ENCODE measurements at places on chromosomes 16 and 17. TPM values are rescaled to one million over a fixed set of nuclear protein-coding genes. Genes with fewer than 3 reads are reported as not detected.

- no peak for DNase-seq
These were observed 1.5 kb downstream of the CD300LF start for GRCh38 chr17:74711058-74711824.

- no peak for DNase-seq
These were observed 22.3 kb downstream of the SYCE1L start for GRCh38 chr16:77221482-77221881.

DNA sequence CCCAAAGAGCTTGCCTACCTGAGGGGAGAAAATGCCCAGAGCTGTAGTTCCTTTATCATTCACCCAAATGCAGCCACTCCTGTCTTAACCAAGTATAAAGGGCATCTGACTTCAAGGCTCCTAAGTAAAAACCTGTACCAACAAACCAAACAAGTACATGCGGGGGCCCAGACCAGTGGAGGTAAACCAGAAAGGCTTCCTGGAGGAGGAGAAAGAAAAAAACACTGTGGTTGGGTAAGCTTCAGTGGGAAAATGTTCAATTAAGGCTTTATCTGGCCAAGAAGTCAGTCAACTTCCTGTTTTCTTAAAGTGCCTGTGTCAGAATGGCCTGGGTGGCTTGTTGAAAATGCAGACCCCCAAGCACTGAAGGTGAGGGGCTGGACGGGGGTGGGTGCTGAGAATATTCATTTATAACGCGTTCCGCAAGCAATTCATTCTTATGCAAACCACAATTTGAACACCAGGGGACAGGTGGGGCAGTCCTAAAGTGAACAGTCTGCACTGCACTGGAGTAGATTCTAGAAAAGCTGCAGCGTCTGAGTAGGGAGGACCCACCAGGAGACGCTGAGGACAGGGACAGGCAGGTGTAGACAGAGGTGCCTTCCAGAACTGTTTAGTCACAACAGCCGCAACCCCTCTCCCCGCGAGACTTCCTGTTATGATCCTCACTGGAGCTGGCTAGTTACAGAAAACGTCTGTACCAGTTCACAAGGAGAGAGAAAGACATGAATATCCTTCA is 467.1 kb downstream of the SOX9 start:
- no peak for DNase-seq

GRCh38 chr17:835263-835662 is 53.1 kb downstream of the MRM3 start:
- peak; percentile 99 for DNase-seq

GRCh38 chr16:19722269-19722952 is 4.3 kb downstream of the IQCK start:
- no peak for DNase-seq

DNA sequence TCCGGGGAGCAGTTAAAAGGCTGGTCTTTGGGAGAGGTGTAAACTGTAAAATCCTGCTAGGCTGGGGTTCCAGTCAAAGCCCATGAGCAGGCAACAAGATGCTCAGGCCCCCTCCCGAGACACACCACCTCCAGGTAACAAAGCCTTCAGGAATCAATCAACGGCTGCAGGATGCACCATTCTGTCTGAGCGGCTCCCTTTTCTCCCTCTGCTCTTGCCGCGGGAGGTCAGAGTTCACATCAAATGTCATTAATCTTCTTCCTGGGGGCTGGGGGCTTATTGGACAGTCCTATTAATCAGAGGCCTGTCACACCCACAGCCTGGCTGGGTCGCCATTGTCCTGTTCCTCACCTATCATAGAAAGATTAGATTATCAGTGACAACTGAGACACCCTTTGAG is 11.9 kb upstream of the CCDC182 start:
- DNase-seq, result no peak

DNA sequence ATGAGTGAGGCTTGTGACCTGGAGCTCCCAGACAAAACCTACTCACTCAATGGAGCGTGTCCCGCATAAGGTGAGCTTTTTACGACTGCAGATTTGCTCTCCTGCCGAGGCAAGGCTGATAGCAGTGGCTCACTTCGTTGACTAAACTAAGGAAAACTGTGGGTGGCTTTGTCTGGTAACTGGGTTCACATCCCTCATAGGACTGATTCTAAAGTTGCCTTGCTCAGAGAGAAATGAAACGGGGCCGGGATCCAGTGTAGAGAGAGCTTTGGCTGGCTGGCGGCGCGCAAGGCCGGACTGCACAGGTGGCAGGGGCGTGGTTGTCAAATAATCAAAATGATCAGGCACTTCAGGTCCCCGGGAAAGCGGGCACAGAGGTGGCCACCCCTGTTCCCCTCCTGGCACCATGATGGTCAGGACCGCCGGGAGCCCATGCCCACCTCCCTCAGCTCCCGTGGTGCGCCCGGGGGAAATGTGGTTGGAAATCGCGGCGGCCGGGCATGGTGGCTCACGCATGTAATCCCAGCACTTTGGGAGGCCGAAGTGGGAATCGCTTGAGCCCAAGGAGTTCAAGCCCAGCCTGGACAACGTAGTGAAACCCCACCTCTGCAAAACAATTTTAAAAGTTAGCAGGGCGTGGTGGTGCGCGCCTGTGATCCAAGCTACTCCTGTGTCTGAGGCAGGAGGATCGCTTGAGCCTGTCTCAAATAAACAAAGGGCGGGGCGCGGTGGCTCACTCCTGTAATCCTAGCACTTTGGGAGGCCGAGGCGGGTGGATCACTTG is 26.6 kb upstream of the OR1F1 start:
- DNase-seq, result no peak

DNA sequence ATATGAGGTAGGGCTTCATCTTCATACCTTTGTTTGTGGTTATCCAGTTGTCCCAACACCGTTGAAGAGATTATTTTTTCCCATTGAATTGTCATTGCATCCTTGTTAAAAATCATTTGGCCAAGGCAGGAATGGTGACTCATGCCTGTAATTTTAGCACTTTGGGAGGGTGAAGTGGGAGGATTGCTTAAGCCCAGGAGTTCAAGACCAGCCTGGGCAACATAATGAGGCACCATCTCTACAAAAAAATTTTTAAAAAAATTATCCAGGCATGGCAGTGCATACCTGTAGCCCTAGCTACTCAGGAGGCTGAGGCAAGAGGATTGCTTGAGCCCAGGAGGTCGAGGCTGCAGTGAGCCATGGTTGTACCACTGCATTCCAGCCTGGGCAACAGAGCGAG is 223.9 kb downstream of the TANC2 start:
- no peak for DNase-seq

DNA sequence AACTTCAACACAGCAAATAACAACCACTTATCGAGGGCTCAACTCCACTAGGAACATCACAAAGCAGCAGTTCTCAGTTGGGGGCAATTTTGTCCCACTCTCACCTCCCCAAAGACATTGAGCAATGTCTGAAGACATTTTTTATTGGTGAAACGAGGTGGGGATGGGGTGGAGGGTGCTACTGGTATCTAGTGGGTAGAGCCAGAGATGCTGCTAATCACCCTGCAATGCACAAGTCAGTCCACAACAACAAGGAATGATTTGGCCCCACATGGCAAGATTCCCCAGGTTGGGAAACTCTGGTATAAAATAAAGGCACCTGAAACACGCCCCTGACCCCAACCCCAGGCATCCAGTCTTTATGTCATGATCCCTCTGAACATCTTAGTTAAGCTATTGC is 33.3 kb downstream of the TLE7 start:
- no peak for DNase-seq

DNA sequence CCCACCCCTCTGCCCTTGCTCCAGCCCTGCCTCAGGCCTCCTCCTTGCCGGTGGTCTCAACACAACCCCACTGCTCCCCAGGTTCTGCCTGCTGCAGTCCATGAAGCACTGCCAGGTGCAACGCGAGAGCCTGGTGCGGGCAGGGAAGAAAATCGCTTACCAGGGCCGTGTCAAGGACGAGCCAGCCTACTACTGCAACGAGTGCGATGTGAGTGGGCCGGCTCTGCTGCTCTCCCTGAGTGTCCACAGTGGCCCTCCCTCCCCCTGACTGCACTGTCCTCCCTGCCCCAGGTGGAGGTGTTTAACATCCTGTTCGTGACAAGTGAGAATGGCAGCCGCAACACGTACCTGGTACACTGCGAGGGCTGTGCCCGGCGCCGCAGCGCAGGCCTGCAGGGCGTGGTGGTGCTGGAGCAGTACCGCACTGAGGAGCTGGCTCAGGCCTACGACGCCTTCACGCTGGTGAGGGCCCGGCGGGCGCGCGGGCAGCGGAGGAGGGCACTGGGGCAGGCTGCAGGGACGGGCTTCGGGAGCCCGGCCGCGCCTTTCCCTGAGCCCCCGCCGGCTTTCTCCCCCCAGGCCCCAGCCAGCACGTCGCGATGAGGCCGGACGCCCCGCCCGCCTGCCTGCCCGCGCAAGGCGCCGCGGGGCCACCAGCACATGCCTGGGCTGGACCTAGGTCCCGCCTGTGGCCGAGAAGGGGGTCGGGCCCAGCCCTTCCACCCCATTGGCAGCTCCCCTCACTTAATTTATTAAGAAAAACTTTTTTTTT is 1.8 kb upstream of the TMEM88 start:
- no peak for DNase-seq

GRCh38 chr16:24800586-24800985 is 45.2 kb upstream of the SLC5A11 start:
- peak; percentile 28 for DNase-seq

DNA sequence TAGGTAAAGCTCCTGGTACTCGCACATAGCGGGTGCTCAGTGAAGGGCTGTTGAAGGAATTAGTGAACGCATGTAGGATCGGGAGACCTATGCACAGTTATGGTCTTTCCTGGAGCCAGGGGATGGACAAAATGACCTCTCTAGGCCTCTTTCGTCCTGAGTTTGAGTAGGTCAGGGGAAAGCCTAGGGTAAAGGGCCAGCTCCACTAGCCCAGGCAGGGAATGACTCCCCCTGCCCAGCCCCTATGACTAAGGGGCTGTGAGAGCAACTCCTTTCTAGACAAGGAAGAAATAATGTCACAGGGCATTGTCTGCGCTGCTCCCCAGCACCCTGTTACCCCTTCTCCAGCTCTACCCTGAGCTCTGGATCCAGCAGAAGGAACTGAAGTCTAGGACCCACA is 24.6 kb upstream of the FMNL1 start:
- no peak for DNase-seq

DNA sequence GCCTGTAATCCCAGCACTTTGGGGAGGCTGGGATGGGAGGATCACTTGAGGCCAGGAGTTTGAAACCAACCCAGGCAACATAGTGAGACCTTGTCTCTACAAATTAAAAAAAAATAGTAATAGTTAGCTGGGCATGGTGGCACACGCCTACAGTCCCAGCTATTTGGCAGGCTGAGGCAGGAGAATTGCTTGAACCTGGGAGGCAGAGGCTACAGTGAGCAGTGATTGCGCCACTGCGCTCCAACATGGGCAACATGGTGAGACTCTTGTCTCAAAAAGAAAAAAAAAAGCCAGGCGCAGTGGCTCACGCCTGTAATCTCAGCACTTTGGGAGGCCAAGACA is 56.9 kb upstream of the MRTFB start:
- no peak for DNase-seq

DNA sequence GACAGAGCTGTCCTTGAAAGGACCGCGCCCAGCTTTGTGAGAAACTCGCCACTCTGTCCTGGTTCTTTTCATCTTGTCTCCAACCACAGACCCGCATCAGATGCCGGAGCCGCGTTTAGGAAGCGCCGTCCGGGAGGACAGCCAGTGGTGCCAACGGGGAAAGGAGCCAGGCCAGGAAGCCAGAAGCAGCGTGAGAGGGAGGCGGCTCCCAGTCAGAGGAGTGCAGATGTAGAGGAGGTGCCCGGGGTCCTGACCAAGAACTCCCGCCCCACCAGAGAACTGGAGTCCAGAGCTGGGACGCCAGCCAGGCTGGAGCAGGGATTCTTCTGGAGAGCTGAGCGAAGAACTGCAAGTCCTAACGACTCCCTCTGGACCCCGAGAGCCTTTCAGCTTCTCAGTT is 49.3 kb upstream of the TNRC6C start:
- peak; percentile 31 for DNase-seq

DNA sequence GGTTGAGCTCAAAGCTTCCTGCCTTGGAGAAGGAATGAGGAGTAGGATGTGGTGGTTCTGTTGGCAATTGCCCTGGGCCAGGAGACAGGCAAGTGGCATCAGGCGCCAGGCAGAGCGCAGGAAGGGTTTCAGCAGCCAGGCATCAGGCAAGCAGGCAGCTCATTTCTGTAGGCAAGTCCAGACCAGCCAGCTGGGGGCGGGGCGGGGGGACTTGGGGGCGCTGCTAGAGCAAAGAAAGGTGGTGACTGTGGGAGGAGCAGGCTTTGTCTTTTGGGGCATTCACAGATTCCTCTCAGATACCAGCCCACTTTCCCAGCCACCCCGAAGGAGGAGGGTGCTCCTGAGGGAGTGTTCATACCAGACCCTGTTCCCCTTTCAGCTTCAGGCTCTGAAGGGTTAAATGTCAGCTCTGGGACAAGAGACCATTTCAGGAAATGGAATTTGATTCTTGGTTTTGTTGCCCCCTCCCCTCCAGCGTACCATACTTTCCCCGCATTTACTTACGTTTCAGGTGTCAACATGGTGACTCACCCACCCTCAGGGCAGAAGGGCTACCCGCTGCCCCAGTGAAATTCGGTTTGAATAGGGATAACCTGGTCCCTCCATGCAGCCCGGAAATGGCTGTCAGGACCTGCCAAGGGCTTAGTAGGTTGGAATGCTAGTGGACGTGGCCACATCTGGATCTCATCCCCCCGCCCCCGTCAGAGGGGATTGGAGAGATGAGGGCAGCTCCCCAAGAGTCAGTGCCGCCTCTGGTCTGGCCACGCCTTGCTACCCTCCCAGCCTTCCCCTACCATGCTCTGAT is 13.2 kb downstream of the NGFR start:
- no peak for DNase-seq

DNA sequence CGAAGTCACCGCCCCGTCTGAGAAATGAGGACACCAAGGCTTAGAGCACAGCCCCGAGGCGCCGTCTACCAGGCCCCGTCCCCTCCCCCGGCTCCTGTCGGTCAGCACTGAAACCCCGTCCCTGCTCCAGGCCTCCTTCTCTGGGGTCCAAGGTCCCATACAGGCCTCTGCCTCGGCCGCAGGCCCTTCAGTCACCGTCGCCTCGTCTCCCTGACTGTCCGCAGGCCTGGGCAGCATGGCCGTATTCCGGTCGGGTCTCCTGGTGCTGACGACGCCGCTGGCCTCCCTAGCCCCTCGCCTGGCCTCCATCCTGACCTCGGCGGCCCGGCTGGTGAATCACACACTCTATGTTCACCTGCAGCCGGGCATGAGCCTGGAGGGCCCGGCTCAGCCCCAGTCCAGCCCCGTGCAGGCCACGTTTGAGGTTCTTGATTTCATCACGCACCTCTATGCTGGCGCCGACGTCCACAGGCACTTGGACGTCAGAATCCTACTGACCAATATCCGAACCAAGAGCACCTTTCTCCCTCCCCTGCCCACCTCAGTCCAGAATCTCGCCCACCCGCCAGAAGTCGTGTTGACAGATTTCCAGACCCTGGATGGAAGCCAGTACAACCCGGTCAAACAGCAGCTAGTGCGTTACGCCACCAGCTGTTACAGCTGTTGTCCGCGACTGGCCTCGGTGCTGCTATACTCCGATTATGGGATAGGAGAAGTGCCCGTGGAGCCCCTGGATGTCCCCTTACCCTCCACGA is 617 bp downstream of the COASY start:
- DNase-seq, result peak; percentile 25

GRCh38 chr17:27458524-27458908 is 2.3 kb downstream of the KSR1 start:
- DNase-seq, result no peak

The EVPL gene
- not detected for total RNA-seq

The OSGIN1 gene
- 6.6 TPM for total RNA-seq

The BAHCC1 gene
- 14.3 TPM for total RNA-seq

The CACNA1G gene
- 0.41 TPM for total RNA-seq

The MLYCD gene
- 5.6 TPM for total RNA-seq

The NDRG4 gene
- total RNA-seq, result 5.2 TPM

The ACSM2A gene
- total RNA-seq, result not detected

The TLCD2 gene
- 10.1 TPM for total RNA-seq

The LGALS9B gene
- not detected for total RNA-seq

The ARL16 gene
- total RNA-seq, result 26.4 TPM

The G6PC1 gene
- total RNA-seq, result not detected

The MILR1 gene
- 52.5 TPM for total RNA-seq

The PERCC1 gene
- not detected for total RNA-seq

Measured in fibroblast of the aortic adventitia (primary cell).